ENCODE measurements at places on chromosomes 7 and 10.

DNA sequence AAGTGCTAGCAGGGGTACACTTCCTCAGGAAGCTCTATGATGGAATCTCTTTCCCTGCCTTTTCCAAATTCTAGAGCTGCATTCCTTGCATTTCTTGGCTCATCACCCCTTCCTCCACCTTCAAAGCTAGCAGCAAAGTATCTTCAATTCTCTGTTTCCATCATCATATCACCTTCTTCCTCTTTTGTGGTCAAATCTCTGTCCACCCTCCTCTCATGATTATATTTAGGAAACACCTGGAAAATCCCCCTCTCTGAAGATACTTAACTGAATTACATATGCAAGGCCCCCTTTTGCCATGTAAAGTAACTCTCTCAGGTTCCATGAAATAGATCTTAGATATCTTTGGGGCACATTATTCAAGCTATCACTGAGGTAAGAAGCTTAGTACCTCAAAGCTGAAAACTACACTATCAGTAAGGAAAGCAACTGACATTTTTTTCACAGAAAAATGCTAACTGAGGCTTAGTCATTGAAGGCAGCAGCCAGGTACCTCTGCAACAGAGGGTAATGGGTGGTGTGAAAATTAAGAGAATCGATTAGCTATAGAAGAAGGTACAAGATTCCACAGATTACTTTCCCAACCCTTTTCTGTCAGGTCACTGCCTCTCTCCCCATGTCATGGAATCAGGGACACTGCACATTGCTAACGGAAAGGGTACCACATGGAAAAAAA lies 197.3 kb downstream of the MACC1 start:
- peak; percentile 26 for DNase-seq

DNA sequence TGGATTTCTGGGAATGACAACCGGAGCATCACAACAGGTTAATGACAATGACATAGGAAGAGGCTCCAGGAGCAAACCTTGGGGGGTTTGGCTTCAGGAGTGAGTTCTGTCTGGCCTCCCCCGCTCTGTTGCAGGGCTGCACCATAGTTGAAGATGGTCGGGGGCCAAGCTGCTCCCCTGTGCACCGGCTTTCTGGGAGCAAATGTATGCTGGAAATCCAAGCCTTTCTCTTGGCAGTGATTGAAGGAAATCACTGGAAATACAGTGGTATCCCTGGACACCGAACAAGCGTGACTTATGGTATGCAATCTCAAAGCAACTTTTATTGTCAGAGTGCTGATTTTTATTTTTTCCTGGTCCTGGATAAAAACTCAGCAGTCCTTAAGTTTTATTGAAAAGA lies 251.9 kb upstream of the ZNF32 start:
- DNase-seq = no peak

- no peak for DNase-seq
Measured at GRCh38 chr10:86953747-86954680, 3.4 kb downstream of the MMRN2 start.

- no peak for DNase-seq
Measured at GRCh38 chr10:5490698-5491464, 8.5 kb downstream of the CALML5 start.

DNA sequence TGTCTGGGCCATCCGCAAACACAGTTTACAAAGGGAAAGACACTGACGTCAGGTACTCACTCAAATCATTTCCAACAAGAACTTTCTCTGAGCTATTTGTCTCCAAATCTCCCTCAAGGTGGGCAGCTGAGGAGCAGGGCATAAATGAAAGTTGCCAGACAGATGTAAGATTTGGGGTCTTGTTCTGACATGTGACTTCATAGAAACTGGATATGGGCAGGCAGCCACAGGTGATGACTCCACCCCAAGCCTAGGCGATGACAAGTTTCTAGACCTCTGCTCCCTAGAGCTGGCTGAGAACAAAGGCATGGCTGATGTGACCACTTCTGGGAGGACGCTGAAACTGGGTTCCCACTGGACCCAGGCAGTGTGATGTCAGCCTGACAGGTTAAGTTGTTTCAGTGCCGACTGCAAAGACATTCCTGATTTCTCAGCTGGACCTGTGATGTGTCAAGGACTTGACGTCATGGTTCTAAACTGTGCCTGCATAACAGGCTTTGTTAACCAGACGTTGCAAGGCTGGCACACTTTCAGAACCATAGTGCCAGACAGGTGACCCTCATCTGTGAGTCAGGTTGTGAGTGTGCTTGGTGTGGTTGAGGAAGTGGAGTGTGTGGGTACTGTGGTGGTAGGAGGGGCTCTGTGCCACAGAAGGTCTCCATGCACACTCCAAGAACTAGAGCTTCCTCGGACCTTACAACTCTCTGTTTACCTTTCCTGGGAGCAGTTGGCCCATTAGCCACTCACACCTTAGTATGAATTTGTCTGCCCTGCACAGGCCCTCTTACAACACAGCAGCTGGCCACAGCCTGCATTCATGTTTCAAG lies 39.9 kb upstream of the EBF3 start:
- DNase-seq = no peak

- DNase-seq = no peak
Measured at GRCh38 chr7:19133886-19134285, 11.3 kb downstream of the FERD3L start.

DNA sequence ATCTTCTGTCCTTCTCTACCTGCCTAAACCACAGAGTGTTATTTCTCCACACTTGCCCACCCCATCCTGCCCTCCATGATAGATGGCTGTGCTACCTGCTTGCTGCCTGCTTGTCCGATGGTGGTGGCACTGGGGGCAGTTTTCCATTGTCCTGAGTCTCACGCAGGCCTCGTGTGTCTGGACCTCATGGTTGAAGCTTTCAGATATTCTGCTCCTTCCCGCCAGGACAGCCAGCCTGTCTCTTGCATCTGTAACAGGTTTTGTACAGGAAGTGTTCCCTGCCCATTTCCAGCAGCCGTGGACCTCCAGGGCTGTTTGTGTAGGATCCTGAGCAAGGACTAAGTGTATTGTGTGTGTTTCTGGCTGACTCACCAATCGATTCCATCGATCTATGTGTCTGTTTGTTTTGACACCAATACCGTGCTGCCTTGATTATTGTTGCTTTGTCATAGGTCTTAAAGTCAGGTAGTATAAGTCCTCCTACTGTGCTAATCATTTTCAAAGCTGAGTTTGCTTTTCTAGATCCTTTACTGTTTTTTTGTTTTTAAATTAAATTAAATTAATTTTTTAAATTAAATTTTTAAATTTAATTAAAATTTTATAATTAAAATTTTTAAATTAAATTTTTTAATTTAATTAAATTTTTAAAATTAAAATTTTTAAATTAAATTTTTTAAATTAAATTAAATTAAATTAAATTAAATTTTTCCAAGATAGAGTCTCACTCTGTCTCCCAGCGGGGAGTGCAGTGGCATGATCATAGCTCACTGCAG lies 8.5 kb downstream of the IL15RA start:
- no peak for DNase-seq

DNA sequence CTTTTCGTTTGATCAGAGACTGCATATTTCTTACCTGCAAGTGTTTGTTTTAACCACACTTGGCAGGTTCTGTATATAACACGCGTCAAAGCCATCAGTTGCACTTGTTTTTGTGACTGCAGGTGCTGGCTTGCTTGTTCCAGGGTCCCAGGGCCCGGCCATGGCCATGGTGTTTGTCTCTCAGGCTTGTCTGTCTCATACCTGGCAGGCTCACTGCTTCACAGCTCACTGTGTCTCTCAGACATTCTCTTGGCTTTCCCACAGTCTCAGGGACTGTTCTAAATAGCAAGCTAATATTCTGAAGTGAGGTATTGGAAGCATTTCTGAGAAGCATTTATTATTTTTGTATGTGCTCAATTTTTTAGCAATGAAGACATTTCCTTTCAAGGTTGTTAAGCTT lies 46.9 kb downstream of the GPR141 start:
- no peak for DNase-seq

GRCh38 chr7:29468196-29468595 lies 95.4 kb upstream of the PRR15 start:
- DNase-seq = no peak
